ENCODE measurements at places on chromosomes 7 and 10.

- no peak for DNase-seq
These were observed 146.6 kb downstream of the C10orf105 start for GRCh38 chr10:71572962-71573361.

GRCh38 chr10:128526791-128527375 is 400.7 kb upstream of the MKI67 start:
- peak; percentile 90 for DNase-seq

DNA sequence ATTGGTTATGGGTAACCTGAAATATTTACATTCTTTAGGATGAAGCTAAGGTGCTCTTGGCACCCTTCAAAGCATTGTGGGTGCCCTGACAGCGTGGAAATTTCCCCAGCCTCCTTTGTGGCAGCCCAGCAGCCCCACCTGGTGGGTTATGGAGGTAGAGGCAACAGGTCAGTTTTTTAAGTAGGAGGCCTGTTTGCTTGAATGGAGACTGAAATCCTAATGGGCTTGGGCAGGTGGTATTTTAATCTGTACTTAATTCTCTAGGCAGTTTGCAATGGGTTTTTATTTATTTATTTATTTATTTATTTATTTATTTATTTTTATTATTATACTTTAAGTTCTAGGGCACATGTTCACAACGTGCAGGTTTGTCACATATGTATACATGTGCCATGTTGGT is 139.4 kb downstream of the EPC1 start:
- DNase-seq: no peak

GRCh38 chr10:50992356-50992901 is 81.9 kb upstream of the PRKG1 start:
- DNase-seq: no peak

GRCh38 chr10:454860-455259 is 234.6 kb downstream of the DIP2C start:
- DNase-seq: no peak

DNA sequence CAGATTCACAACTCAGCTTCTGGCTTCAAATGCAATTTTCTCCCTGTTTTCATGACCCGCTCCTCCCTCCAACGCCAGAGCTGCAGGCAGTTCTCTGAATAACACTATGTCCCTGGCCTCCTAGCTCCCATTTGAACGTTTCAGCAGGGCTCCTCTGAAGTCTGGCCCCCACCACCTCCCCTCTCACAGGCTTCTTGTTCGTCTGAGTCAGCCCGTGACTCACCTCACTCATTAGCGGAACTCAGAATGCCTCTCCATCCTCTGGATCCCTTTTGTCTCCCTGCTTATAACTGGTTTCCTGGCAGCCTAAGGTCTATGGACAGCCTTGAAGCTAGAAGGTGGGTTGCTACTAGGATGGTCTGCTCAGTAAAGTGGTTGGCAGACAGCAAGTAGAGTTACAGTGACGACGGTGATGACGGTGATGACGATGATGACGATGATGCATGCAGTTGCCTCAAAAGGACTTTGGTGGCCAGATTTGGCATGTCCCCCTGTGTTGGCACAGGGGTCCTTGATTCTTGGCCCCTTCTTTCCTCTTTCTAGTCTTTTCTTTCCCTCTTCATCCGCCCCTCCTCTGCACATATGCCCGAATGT is 83.3 kb upstream of the MKLN1 start:
- no peak for DNase-seq

DNA sequence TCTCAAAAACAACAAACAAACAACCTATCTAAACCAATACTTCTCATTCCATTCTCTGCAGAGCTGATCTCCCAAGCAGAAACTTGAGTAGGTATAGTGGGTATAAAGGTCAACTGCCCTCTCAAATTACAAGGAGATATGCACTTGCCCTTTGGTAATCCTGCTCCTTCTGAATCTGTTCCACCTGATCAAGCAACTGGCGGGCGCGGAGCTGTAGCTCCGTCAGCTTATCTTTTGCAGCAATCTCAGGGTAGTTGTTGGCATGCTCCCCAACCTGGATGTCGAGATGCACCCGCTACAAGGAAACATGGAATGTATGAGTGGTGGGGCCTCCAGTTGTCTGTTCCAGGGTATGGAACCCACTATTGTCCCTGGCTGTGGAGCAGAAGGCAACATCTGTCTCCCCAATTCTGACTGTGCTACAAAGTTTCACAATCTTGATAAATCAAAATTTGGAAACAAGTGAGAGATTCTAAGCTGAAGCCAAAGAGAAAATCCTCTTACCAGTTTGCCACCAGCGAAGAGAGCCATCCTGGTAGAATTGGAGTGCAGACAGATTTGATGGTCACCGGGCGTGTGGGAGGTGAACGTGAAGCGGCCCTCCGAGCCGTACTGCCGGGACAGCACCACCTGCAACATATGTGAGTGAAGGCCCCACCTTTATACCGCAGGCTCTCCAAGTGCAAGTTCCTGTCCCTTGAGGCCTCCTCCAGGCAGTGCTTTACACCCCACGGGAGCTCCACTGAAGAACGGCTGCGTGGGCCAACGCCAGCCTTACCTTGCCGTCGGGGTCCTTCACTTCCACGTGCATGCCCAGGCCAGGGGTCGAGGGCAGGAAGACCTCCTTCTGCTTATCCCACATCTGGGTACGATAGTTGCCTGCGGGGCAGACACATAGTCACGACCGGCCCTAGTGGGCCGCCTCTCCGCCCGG is 819 bp downstream of the TMED4 start:
- no peak for DNase-seq

- no peak for DNase-seq
These were observed 12.9 kb upstream of the INPP5A start for GRCh38 chr10:132524443-132525285.

GRCh38 chr10:22053048-22053447 is 49.5 kb upstream of the DNAJC1 start:
- no peak for DNase-seq

- no peak for DNase-seq
These were observed 105.2 kb downstream of the PLCE1 start for GRCh38 chr10:94098896-94099295.

- no peak for DNase-seq
These were observed 406 bp downstream of the CBLL1 start for GRCh38 chr7:107744345-107744750.

DNA sequence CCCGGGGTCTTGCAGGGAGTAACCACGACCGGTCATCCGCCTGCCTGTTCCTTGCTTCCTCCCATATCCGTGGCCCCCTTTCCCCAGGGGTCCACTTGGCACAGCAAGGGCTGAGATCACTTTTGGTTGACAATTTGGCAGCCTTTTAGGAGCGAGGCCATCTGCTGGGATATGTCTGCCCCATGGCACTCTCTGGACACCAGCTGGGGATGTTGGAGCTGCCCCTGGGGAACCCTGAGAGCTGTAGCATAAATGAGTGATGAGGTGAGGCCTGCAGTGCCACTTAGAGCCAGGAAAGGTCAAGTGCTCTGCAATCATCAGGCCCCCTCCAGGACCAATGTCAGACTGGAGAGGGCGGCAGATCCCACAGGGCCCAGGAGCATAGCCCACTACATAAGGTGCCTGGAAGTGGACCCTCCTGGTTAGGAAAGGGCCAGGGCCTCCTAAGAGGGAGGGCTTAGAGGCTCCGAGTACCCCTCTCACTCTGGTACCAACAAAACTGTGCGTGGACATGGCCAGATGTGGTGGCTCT is 92.1 kb downstream of the HIP1 start:
- DNase-seq: no peak

DNA sequence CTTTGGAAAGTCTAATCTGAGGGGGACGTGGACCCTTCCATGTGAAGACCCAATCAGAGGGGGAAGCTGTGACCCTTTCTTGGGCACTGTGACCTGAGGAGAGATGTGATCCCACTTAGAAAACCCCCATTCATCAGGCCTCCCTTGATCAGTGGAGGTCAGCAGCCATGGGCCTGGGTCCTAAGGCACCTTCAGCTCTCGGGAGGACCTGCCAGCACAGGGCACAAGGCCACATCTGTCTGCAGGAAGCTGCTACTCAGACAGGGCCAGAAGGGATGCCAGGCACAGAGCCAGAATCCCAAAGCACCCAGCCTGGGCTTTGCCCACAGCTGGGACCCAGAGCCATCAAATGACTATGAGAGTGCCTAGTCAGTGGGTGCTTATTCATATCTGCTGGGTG is 14.7 kb upstream of the RABGEF1 start:
- DNase-seq: no peak

DNA sequence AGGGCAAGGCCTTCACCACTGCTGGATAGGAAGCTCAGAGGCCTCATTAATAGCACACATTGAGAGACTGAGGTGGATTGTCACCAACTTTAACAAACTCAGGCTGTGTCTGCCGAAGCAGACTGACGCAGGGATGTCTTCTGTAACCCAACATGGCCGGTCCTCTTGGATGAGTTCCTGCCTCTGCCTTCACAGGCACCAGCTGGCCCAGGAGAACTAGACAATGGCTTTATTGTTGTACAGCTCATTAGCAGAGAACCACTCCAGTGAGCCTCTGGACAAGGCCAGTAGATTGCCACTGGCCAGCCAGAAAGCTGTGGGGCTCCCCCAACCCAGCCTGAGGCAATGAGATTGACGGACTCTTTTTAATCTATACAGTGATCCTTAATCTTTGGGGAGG is 9.4 kb downstream of the NODAL start:
- no peak for DNase-seq

DNA sequence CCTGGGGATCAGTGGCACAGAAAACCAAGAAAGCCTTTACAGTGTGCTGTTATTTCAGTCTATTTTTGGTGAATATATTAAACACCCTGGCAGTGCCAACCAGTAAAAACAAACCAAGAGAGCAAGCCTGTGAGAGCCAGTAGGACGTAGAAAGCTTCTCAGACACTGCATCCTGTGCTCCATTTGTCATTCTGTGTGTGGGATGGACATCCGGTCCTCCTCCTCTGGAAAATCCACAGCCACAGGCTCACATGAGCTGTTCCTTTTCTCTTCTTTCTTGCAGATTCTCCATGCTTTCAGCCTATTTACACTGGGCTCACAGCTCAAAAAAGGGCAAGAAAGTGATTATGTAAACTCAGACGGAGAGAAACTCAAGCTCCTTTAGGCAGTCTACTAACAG is 119.7 kb upstream of the YAE1 start:
- DNase-seq: no peak

- DNase-seq: no peak
These were observed 1.1 kb upstream of the HOXA13 start for GRCh38 chr7:27200761-27201579.

GRCh38 chr7:34756025-34756437 is 98.0 kb downstream of the NPSR1 start:
- DNase-seq: peak; percentile 54

- DNase-seq: no peak
These were observed 41.0 kb upstream of the ELMO1 start for GRCh38 chr7:37489703-37490102.

DNA sequence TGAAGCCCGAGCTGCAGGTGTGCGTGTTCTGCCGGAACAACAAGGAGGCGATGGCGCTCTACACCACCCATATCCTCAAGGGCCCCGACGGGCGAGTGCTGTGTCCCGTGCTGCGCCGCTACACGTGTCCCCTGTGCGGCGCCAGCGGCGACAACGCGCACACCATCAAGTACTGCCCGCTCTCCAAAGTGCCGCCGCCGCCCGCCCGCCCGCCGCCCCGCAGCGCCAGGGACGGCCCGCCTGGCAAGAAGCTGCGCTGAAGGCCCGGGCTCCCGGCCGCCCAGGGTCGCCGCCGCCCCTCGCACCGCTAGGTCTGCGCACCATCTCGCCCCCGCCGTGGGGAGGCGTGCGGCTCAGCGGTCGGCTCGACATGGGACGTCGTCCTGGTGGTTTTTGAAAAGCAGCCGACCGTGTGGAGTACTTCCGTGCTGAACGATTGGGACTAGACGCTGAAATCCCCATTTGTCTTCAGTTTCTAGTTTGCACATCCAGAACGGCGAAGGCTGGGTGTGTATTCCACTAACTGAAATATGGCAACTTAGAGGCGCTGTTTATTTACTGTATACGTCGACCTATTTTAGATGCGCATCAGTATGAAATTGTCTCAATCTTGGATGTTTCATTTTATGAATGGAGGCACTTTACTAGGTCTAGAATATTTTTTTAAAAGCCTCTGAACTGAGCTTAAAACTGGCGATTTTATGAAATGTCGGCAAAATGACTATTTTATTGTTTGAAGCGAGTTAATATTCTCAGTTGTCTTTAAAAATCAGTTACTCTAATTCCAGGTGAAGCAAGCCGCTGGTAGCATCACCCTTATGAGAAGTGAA is 1.1 kb downstream of the NANOS1 start:
- DNase-seq: no peak

GRCh38 chr10:33143160-33143728 is 185.2 kb upstream of the ITGB1 start:
- DNase-seq: no peak

All from NCI-H1105 (cell line).